ENCODE measurements at places on chromosomes 3 and 15.

- no peak for DNase-seq
- H3K4me1 ChIP-seq, result no peaks in the 10 kb centered on the region
- no peak overlapping the region for H3K27ac ChIP-seq
- H3K27me3 ChIP-seq, result no peaks in the 10 kb centered on the region
- no peak overlapping the region for H3K4me3 ChIP-seq
These were observed 21.6 kb upstream of the GPD1L start for GRCh38 chr3:32084870-32085269.

GRCh38 chr3:194270627-194271459 is 80.3 kb downstream of the CPN2 start:
- H3K36me3 ChIP-seq, result no peaks in the 10 kb centered on the region
- no peak overlapping the region for H3K4me3 ChIP-seq

- DNase-seq, result no peak
- no peaks in the 10 kb centered on the region for H3K27me3 ChIP-seq
- H3K27ac ChIP-seq, result no peak overlapping the region
- H3K4me3 ChIP-seq, result no peak overlapping the region
These were observed 25.0 kb downstream of the SH3GL3 start for GRCh38 chr15:83472151-83472550.

- H3K4me1 ChIP-seq, result peaks cover 25% of the 10 kb centered on the region
- no peak overlapping the region for H3K27ac ChIP-seq
- DNase-seq, result no peak
- no peak overlapping the region for H3K4me3 ChIP-seq
These were observed 5.7 kb downstream of the PODXL2 start for GRCh38 chr3:127634653-127635052.

- H3K4me1 ChIP-seq, result peaks cover 19% of the 10 kb centered on the region
- H3K27me3 ChIP-seq, result no peaks in the 10 kb centered on the region
- H3K36me3 ChIP-seq, result no peaks in the 10 kb centered on the region
- H3K27ac ChIP-seq, result no peak overlapping the region
- no peak overlapping the region for H3K4me3 ChIP-seq
These were observed 58.8 kb downstream of the TRAK1 start for GRCh38 chr3:42149975-42150374.

- no peak overlapping the region for H3K4me3 ChIP-seq
- H3K4me1 ChIP-seq, result no peaks in the 10 kb centered on the region
These were observed 159.5 kb downstream of the SQOR start for GRCh38 chr15:45794304-45794703.

DNA sequence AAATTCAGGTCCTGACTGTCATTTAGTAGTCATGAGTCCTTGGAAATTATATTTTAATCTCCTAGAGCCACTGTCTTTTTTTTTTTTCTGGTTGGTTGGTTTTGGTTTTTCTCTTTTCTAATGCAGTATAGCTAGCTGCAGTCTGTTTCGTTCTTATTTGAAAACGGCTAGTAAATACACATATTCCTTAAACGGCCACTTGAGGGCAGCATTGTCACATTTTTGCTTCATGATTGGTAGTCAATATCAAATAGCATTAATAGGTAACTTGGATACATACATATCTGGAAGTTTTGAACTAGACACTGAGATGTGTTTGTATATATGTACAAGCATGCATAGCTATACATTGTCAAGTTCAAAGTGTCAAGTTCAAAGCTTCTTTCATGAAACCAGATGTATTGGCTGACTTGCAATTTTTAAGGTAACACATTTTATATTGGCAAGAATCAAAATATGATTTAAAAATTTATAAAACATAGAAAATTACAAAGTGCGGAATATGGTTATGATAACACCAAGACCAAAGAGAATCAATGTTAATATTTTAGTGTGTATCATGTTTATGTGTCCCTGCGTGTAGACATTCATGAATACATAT is 22.5 kb downstream of the GABRA5 start:
- H3K4me3 ChIP-seq, result no peak overlapping the region
- H3K4me1 ChIP-seq, result no peaks in the 10 kb centered on the region
- no peaks in the 10 kb centered on the region for H3K27me3 ChIP-seq
- no peaks in the 10 kb centered on the region for H3K36me3 ChIP-seq
- no peak for DNase-seq

DNA sequence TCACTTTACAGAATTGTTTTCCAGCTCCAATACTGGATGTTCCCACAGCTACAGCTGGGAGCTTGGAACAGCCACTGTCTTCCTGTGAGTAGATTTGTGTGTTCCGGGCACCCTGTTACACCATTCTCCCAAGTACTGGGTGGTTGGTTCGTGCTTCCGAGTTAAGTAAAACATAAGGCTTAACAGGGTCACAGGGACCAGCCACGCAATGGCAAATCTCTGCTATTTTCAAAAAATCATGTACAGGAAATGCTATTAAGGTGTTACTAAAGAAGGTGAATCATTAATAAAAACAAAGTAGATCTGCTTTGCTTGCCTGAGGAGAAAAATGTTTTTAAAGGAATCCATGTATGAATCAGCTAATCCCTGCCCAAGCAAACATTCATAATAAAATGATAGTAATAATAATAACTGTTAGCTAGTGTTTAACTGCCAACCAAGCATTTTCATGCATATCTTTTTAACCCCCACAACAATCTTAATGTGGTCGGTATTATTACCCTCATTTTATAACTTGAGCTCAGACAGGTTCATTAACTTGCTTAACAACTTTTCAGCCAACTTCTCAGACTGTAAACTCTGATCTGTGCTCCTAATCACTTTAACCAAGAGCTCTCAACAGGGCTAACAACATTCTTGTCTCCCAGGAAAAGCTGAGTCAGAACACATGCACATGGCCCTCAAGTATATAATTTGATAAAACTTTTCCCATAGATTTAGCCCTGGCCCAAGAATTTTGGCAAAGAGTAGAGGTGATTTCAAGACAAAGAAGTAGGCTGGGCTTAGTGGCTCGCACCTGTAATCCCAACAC is 2.7 kb upstream of the C2CD4A start:
- DNase-seq, result no peak
- H3K4me3 ChIP-seq, result no peak overlapping the region
- no peaks in the 10 kb centered on the region for H3K36me3 ChIP-seq
- H3K27me3 ChIP-seq, result peaks cover 30% of the 10 kb centered on the region

DNA sequence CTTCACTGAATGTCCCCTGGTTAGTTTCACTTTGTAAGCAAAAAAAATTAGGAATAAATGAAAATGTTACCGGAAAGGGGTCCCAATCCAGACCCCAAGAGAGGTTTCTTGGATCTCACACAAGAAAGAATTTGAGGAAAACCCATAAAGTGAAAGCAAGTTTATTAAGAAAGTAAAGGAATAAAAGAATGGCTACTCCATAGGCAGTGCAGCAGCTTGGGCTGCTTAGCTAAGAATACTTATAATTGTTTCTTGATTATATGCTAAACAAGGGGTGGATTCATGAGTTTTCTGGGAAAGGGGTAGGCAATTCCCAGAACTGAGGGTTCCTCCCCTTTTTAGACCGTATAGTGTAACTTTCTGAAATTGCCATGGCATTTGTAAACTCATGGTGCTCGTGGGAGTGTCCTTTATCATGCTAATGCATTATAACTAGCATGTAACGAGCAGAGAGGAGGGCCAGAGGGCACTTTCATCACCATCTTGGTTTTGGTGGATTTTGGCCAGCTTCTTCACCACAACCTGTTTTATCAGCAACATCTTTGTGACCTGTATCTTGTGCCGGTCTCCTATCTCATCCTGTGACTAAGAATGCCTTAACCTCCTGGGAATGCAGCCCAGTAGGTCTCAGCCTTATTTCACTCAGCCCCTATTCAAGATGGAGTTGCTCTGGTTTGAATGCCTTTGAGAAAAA is 41.0 kb upstream of the CMSS1 start:
- no peak overlapping the region for H3K27ac ChIP-seq
- no peaks in the 10 kb centered on the region for H3K27me3 ChIP-seq
- no peak for DNase-seq
- no peaks in the 10 kb centered on the region for H3K36me3 ChIP-seq

DNA sequence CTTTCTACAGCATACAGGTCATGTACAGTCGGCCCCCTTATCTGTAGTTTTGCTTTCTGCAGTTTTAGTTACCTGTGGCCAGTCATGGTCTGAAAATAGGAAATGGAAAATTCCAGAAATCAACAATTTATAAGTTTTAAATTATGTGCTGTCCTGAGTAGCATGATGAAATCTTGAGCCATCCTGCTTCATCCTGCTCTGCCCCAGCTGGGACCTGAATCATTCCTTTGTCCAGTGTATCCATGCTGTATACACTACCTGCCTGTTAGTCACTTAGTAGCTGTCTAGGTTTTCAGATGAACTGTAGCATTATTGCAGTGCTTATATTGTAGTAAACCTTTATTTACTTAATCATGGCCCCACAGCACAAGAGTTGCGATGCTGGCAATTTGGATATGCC is 44.8 kb downstream of the AP4E1 start:
- no peak overlapping the region for H3K4me3 ChIP-seq
- H3K27ac ChIP-seq, result no peak overlapping the region
- H3K36me3 ChIP-seq, result peaks cover 62% of the 10 kb centered on the region
- DNase-seq, result no peak

DNA sequence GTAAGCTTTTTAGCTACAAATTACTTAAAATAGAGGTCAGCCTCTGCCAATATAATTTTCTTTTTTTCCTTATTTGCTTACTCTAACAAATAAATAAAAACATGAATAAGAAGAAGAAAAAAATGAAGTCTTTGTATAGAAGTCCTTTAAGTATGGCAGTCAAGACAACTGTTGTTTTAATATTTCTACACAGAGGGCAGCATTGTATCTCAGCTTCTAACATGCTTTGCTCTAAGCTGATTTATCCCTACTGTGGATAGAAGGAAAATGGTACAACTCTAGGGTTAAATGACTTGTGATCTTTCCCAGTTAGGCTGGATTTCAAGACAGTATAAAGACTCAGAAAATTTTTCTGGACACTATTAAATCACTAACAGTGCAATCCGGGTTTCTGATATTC is 104.3 kb upstream of the MEIS2 start:
- H3K27ac ChIP-seq, result no peak overlapping the region
- H3K36me3 ChIP-seq, result no peaks in the 10 kb centered on the region
- H3K4me3 ChIP-seq, result no peak overlapping the region
- no peak for DNase-seq
- no peaks in the 10 kb centered on the region for H3K27me3 ChIP-seq

GRCh38 chr3:43400167-43400566 is 113.8 kb downstream of the SNRK start:
- no peaks in the 10 kb centered on the region for H3K36me3 ChIP-seq
- no peak for DNase-seq
- no peaks in the 10 kb centered on the region for H3K4me1 ChIP-seq

DNA sequence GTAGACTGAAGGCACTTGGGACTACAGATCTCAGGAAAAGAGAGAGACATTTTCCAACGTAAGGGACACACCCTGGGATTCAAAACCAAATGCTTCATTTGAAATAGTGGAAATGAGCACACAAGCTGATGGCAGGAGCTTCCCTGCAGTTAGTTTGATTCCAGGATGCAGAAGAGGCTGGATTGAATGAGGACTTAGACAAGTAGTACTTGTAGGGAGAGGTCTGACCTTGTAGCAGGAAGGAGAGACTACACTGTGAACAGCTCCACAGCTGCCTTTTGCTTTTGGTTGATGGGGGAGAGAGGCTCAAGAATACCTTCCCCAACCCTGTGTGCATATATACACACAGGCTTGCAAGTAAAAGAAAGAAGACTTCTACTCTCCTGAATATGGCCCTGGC is 51.5 kb downstream of the PDE8A start:
- peaks cover 22% of the 10 kb centered on the region for H3K4me1 ChIP-seq
- no peak for DNase-seq
- H3K27ac ChIP-seq, result no peak overlapping the region
- H3K4me3 ChIP-seq, result no peak overlapping the region
- no peaks in the 10 kb centered on the region for H3K27me3 ChIP-seq
- no peaks in the 10 kb centered on the region for H3K36me3 ChIP-seq

DNA sequence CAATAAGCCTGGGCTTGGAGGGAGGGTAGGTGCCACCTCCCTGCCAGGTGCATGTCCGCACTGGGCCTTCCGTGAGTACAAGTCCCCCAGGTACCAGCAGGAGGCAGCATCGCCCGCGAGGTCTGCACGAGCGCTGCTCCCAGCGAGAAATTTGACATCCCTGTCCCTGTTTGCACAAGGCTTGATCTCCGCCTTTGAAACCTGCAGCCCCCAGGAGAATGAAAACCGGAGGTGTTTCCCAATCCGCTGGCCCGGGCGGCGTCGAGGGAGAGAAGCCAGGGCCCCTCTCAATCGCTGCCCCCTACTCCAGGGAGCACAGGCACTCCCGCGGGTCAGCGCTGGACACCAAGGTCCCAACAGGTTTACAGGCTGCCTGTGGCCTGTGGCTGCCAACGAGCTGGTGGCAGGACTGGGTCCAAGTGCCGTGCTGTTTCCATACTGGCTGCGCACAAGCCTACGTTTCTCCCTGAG is 961 bp downstream of the HAPLN3 start:
- no peaks in the 10 kb centered on the region for H3K36me3 ChIP-seq
- H3K4me1 ChIP-seq, result peaks cover 29% of the 10 kb centered on the region
- peaks cover 7% of the 10 kb centered on the region for H3K27me3 ChIP-seq
- peak; percentile 92 for DNase-seq
- H3K4me3 ChIP-seq, result peak overlapping the region; percentile 53

Measured in natural killer cell (primary cell).